Suppressor macrophage treated with lipopolysaccharide for 4 hours (primary cell): ENCODE measurements at places on chromosomes 4 and X.

DNA sequence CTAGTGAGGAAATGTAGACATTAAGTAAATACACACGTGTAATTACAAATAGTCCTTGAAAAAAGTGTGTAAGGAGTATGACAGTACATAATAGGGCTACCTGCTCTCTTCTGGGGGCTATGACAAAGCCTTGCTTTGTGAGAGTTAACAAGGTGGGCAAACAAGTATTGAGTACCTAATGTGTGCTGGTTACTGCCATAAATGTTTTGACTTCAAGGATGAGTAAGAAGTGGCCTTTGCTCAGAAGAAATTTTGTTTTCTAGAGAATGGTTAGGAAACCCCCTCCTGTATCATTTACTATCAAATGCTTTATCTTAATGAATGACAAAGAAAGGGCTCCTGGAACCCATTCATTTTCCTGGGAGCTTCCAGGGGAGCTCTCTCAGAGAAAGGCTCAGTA, 167.0 kb upstream of the CASK start:
- DNase-seq, result no peak

DNA sequence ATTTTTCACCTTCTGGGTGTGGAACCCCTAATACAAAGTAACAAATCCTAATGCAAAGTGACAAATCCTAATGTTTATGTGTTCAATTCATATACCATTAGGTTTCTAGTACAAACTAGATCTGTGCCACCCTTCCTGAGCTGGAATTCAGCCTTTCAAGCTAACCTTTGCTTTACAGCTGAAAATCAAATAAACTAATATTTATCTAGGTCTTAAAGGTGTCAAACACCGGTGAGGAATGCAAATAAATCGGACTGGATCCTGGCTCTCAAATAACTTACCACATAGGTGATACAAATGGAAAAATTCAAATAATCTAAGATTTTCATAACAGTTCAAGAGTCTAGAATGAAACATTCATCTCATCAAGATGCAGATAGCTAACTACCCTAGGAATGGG, 11.6 kb downstream of the IRF2 start:
- no peak for DNase-seq

DNA sequence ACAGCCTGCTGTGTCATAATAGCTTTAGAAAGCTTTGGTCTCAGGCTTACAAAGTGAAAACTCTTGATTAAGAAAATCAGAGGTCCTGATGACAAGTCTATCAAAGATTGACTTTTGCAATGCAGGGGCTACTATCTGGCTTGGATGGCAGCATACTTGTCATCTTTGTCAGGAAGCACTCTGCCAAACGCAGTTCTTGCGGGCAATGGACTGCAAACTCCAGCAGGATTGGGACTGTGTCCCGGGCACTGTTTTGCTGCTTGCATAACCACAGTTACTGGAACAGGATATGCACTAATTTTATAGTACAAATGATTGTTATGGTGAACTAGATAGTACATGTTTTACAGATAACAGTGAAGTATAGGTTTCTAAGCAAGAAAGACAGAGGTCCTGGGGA, 185.6 kb downstream of the IQCM start:
- DNase-seq, result no peak

- no peak for DNase-seq
These were observed 1.7 kb downstream of the PDGFRA start for GRCh38 chr4:54230484-54231418.

GRCh38 chrX:33333271-33333670, 121.9 kb upstream of the DMD start:
- DNase-seq, result no peak

DNA sequence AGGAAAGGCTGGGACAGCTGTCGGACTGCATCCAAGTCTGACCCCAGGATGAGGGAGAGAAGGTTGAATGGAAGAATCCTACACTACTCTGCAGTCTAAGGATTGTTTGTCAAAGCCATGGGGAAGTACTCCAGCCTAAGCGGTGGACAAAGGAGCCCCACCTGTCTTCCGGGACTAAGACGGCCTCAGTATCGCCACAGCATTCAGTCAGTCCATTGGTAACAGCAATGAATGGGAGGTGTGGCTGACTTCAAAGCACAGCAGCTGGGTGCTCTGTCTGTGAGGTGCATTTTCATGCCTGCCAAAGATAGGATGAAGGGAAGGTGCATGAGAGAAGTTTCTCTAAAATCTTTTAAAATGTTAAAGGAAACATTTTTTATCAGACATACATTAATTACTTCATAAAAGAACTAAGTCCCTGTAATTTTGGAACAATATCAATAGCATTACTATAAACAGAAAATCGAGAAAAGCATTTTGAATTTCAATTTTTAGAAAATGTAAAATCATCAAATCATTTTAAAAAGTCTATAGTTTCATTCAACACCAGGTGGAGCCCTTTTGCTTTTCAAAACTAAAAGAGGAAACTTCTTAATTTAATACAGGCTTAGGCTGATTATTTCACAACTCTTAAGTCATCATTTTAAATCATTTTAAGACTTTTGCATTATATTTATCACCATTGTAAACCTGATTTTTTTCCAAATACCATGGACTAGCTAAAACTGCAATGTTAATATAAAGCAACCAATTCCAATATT, 27.6 kb upstream of the INTU start:
- DNase-seq, result peak; percentile 71

- DNase-seq, result peak; percentile 8
These were observed 138.3 kb downstream of the AREG start for GRCh38 chr4:74583089-74583700.

DNA sequence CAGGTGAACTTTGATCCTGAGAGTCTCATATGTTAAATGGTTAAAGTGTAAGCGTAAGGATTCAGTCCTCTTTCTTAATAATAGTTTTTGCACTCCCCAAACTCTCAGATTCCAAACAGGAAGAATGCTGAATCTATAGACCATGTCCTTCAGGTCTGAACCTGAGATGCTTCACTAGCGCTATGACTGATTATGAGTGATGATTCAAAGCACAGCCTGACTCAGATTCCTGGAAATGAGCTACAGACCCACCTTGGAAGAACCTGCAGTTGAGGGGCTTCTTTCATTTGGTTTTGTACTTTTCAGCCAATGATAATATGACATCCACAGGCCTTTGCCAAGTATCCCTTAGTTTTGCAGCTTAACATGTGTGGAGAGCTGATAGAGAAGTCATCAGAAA, 1.4 kb downstream of the EDNRA start:
- no peak for DNase-seq

DNA sequence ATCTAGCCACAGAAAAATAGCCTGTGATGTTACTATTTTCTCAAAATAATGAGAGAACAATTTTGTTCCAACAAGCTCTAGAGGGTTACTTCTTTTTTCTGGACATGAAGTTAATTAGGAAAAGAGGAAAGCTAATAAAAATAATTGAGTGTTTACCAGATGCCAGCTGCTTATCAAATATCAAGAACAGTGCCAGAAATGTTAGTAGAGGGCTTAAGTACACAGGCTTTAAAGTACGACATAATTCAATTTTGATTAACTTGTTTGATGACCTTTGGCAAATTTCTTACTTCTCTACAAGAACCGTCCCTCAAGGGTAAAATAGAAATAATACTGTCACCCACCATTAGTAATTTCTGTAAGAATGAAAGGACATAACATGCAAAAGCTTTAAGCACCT, 977.0 kb downstream of the FSTL5 start:
- no peak for DNase-seq

GRCh38 chr4:138790706-138791340, 224.8 kb upstream of the NOCT start:
- DNase-seq, result peak; percentile 5

DNA sequence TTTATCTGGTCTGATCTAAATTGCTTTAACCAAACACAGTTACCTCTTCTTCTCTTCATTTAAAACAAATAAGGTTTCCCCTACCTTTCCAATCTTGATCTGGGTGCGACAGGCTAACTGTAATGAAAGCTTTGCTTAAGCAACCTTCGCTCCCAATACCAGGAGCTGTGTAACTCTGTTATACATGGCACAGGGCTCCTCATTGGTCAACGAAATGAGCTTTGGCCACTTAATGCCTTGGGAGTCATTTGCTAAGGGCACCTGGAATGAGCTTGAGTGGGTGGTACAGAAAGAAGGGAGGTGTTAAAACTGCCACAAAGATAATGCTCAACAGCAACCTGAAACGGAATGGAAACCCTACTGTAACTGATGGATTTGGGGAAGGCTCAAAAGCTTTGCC, 140.5 kb downstream of the CHRNA9 start:
- DNase-seq, result no peak
